ENCODE measurements at places on chromosomes 7 and 10.

- no peak for DNase-seq
These were observed 471.9 kb upstream of the PODXL start for GRCh38 chr7:132028144-132028920.

DNA sequence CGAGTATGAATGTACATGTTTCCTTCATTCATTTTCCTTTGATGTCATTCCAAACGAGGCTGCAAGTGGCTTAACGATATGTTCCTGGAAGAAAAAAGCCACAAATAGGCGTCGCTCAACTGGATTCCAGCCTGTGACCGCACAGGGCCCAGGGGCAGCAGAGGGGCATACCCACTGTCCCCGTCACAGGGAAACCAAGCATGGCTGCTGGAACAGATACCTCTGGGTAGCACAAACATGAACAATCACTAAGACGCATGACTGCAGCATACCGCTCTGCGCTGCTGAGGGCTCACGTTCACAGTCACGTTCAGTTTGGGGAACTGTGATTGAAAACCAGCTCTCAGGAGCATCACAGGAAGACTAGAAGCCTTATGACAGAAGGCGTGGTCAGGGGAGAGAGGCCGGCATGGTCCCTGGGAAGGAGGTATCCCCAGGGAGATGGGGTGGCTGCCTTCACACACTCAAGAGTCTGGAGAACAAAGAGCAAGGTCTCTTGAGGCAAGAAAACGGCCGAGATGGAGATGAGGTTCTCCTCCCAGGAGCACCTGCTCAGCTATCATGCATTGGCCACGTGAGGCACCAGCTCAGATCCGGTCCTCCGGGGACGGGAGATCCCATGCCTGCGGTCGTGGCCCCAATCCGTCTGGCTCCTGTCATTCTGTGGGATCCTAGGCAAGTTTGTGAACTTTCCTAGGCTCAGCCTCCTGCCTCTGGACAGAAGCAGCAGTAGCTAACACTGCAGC, 213.6 kb downstream of the DIP2C start:
- no peak for DNase-seq

DNA sequence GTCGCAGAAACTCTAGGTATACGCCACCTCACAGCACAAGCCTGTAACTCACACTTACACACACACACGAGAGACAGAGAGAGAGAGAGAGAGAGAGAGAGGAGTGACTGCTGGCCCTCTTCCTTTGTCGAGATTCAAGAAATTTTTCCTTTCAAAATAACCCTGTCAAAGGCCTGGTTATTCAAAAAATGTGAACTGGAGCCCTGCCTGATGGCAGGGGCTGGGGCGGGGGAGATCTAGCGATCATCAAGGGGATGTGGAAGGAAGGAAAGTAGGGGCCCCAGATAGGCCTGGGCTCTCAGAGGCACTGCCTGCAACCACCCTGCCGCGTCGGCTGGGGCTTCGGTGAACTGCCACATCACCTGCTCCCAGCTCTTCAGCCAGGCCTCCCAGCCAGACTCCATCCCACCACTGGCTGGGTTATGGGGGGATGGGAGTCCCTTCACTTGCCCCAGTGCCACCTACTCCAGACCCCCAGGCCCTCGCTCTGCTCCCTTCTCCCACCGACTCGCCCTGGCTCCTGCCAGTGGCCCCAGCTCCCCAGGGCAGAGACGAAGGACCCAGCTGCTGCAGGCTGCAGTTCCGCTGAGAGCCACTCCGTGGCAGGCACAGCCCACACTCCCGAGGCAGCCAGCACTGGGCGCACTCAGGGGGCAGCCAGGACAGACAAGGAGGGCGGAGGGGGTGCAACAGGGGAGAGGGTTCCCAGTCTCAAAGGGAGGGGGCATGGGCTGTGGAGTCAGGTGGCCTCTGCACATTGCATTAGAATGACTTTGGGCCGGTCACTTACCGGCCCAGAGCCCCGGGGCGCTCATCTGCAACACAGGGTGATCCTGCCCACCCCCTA, 15.3 kb downstream of the KCNH2 start:
- peak; percentile 27 for DNase-seq

DNA sequence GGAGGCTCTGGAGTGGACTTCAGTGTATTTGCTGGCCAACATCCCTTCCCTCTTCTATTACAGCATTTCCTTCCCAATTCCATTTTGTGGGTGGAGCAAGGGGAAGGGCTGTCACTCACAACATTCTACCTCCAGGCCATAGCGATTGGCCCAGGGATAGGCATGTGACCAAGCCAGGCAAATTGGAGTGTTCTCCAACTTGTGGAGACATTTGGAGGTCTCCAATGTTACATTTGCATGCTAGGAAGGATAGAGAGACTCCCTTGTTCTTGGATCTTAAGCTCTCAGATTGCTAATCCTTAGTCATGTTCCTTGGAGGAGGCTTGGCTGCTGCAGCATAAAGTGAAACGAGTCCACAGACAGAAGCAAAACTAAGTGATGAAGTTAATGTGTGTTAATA, 95.6 kb upstream of the KIF5B start:
- DNase-seq: no peak

DNA sequence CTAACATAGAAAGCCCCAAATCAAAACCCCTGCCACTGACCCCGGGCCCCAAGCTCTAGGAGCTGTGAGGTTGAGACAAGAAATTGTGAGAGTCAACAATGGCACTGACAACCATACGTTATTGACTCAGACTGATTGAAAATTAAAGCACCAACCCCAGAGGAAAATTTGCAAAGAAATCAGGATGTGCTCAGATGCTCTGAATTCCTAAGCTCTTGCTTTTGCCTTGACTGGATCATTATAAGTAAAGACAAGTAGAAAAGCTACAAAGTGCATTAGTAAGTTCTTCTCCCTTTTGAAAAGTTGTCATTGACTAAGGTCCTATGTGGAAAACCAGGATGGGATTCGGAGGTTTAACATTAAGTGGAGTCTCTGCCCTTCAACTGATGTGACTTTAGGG, 130.2 kb downstream of the SAMD9 start:
- DNase-seq: no peak

DNA sequence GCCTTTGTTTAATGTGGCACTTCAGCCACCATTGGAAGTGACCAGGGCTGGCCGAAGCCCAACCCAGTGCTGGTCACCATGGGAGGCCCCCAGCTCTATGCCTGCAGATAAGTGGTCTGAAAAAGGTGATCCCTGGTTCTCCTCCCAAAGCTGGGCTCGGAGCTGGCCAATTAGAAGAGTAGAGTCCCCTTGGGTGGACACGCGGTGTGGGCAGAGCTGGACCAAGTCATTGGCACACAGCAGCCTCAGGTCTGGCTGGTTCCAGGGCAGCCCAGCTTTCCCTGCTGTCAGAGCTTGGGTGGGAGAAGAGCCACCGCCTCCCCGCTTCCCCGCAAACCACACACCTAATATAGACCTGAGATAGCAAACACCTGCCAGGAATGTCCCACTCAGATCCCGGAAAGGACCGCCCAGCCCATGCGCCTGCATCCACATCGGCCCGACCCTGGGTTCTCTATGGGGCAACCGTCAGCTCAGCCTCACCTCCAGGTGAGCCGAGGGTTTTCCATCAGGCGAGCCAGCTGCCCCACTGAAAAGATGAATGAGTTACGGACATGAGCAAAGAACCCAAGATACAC, 84.3 kb downstream of the TCERG1L start:
- no peak for DNase-seq

DNA sequence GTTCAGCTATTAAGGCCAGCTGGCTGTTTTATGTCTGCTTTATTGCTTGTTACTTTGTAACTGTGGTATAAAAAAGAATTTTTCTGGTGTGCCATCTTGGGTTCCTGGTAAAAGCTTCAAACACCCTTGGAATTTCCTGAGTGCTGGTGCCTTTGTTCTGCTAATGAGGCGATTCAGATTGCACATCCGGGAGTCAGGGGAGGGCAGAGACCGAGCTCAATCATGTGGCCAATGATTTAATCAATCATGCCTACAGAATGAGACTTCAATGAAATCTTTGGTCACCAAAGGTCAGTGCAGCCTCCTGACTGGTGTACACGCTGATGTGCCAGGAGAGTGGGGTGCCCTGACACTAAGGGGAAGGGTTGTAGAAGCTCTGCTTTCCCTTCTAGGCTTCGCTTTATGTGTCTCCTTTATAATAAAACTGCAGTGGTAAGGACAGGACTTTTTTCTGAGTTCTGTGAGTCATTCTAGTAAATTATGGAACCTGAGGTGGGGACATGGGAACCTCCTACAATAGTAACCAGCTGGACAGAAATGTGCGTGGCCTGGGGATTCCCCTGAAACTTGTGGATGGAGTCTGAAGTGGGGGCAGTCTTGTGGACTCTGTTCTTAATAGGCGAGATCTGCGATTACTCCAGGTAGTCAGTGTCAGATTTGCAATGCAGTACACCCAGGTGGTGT, 69.4 kb upstream of the OGDHL start:
- no peak for DNase-seq

GRCh38 chr10:24210501-24210900, 1.6 kb downstream of the KIAA1217 start:
- DNase-seq: no peak

- DNase-seq: no peak
These were observed 5.3 kb downstream of the ZNF488 start for GRCh38 chr10:47378606-47379444.

- DNase-seq: no peak
These were observed 237.8 kb downstream of the SEMA3E start for GRCh38 chr7:83410989-83411591.

GRCh38 chr10:3445648-3446047, 273.1 kb upstream of the PITRM1 start:
- no peak for DNase-seq

DNA sequence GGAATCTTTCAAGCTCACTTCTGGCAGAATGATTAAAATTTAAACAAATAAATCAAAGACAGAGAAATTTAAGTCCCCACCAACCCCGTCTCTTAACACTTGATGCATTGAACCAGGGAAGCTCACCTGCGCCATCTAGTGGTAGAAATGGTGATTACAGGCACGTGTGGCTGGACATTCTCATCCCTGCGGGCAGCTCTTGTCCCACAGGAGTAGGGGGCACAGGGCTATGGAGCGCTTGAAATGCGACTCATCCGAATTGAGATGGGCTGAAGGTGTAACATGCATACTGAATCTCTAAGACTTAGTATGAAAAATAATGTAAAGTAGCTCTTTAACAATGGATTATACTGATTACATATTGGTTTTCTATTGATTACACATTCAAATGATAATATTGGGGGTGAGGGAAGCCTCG, 24.8 kb upstream of the SLIT1 start:
- DNase-seq: peak; percentile 28

GRCh38 chr10:96044736-96045135, 1.4 kb downstream of the CCNJ start:
- DNase-seq: no peak

GRCh38 chr7:69515495-69516212, 82.6 kb upstream of the AUTS2 start:
- no peak for DNase-seq

GRCh38 chr7:332646-333392, 42.8 kb downstream of the FOXL3 start:
- DNase-seq: peak; percentile 93

DNA sequence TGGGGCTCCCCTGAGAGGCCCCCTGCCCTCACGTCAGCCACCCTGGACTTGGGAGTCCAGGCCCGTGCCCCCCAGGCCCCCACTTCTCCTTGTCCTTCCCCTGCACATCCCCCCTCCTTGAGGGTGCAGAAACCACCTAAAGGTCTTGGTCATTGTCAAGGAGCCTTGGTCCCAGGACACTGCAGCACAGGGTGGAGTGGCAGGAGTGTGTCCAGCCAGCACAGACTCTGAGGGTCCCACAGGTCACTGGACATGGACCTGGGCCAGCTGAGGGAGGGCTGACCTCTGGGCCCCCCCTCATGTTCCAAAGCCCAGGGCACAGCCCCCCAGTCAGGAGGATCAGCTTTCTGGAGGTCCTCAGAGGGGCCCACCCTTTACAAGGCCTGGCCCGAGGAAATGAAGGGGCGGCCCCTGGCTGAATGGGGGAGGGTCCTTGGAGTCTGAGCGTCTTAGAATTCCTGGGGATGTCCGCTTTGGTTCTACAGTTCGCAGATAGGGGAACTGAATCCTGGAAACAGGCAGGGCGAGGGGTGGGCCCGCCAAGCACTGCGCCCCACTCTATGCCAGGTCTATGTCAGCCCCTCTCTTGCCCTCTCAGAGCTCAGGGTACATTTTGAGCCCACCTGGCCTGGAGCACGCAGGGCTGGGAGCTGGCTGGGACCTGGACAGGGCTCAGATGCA, 54.0 kb downstream of the PWWP2B start:
- no peak for DNase-seq

DNA sequence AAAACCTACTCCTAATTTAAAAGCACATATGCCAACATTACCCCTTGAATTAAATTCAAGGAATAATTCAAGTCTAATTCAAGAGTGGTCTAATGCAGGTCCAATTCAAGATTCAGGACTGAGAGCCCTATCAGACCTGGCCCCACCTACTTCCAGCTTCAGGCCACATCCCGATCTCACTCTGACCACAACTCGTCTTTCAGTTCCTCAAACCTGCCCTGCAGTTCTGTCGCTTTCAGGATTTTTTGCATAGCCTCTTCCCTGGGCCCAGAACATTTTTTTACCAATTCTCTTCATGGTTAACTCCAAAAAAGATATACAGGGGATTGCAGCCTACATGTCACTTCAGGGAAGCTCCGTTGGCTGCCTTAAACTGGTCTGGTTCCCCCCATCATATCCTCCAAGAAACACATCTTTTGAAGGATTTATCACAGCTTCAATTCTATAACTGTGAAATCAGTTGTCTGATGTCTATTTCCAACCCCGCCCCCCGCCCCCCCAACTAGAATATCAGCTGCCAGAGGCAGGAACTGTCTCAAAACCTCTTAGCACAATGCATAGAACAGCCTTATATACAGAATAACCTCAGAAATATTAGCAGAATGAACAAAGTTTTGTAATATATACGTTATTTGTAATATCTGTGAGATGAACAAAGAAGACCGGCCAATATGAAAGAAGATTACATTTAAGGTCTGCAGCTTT, 20.8 kb downstream of the CCDC6 start:
- no peak for DNase-seq

GRCh38 chr10:35447693-35448407, 111.5 kb downstream of the CCNY start:
- no peak for DNase-seq

- no peak for DNase-seq
These were observed 108.4 kb downstream of the FANK1 start for GRCh38 chr10:126004752-126005151.

- DNase-seq: no peak
These were observed 346.0 kb downstream of the FRMD4A start for GRCh38 chr10:13984647-13985155.

DNA sequence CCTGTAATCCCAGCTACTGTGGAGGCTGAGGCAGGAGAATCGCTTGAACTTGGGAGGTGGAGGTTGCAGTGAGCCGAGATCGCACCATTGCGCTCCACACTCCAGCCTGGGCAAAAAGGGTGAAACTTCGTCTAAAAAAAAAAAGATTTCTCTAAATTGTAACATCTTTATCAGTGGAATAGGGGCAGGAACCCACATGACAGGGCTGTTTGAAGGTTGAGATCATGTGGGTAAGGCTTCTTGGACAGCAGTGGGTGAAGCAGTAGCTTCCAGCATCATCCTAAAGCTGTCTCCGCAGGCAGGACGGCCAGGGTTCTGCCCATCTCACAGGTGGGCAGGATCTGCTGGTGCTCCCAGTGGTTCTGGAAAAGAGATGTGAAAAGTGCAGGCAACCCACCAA, 37.9 kb upstream of the SEPHS1 start:
- DNase-seq: no peak

- DNase-seq: no peak
These were observed 164.8 kb downstream of the DNAJB6 start for GRCh38 chr7:157501581-157501980.

Measured in stimulated activated CD4-positive, alpha-beta T cell treated with anti-CD3 and anti-CD28 coated beads, Interleukin-15, amount 100 ng/mL, for 1 hour (primary cell).